ENCODE measurements at places on chromosomes 7 and 10. TPM values are rescaled to one million over a fixed set of nuclear protein-coding genes. Genes with fewer than 3 reads are reported as not detected.

- no peak for DNase-seq
These were observed 1.1 kb downstream of the DDIT4 start for GRCh38 chr10:72274730-72275350.

GRCh38 chr10:118590334-118590733 lies 5.1 kb downstream of the PRLHR start:
- DNase-seq: peak; percentile 47

GRCh38 chr7:111215550-111215949 lies 124.6 kb downstream of the LRRN3 start:
- no peak for DNase-seq

GRCh38 chr10:4535521-4535920 lies 290.5 kb upstream of the AKR1E2 start:
- no peak for DNase-seq

DNA sequence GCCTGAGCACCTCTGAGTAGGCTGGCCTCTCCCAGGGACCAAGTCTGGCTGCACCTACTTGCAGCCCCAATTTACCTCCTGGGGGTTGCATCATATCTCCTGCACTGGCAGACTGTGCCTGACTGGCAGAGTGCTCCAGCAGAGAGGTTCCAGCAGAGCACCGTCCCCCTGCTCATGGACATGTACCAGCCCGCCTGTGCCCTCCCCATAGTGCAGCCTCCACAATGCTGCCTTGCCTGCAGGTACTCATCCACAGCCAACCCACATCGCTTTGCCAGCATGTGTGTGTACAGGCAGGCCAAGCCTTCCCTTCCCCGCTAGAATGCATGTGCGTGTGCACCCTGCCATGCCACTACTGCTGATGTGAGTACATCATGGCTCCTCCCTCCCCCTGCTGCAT lies 105.5 kb upstream of the NPSR1 start:
- DNase-seq: no peak

DNA sequence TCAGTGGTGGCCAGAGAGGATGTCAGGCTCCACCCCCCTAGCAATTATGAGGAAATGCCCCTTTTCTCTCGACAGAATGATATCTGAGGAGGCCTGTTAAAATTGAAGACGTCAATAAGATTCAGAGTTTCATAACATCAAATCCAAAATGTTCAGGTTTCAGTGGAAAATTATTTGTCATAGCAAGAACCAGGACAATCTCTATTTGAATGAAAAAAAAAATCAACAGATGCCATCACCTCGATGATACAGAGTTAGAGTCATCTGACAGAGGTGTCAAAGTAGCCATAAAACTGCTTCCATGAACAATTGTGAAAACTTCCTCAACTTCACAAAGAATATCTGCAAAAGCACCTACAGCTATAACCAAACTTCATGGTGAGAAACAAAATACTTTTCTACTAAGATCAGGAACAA lies 7.7 kb downstream of the TMEM273 start:
- DNase-seq: no peak

DNA sequence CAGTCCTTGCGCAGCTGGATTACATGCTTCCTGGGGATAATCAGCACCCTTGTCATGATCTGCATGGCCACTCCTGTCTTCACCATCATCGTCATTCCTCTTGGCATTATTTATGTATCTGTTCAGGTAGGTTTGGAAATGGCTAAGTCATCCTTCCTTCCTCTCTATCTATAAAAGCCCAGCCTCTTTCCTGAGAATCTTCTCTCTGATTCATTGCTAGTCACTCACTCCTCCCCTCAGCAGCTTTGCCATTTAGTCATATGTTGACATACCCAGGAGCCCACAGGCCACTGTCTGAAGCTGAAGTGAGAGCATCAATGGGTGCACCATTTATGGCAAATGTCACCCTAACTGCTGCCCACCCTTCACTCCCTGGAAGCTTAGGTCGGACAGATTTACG lies 52.0 kb downstream of the ABCC2 start:
- DNase-seq: peak; percentile 83

GRCh38 chr10:77359950-77360520 lies 277.6 kb downstream of the KCNMA1 start:
- DNase-seq: peak; percentile 47

DNA sequence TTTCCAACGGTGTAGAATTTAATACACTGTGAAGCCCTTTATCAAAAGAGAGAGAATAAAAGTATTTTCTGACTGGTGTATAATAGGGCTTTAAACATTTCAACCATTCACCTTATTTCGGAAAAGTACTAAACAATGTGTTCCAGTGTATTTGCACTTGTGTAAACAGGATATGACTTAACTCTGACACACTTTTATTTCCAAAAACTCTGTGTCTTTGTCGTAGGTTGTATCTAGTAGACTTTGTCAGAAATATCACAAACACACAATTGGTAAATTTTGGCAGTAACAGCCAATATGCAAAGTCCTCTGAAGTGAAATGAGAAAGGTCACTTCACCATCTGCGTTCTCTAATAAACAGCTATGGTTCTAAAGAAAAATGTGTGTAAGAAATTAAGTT lies 10.3 kb upstream of the TSPAN13 start:
- peak; percentile 72 for DNase-seq

DNA sequence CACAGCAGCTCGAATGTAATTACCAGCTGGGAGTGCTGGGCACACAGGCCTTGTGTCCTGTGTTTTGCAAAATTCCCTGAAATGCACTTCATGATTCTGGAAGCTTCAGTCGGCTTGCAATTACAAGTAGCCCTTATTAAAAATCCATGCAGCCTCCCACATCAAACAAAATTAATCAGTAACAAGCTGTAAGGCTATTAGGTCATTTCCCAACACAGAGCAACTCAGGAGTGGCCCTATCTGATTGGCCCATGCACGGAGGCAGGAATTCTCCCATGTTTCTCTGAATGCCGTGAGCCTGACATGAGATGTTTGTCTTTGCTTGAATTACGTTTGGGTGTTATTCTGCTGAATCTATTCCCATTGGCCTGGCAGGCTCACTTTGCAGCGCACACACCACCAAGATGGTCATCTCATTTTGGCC lies 36.9 kb downstream of the FOXL3 start:
- DNase-seq: no peak

DNA sequence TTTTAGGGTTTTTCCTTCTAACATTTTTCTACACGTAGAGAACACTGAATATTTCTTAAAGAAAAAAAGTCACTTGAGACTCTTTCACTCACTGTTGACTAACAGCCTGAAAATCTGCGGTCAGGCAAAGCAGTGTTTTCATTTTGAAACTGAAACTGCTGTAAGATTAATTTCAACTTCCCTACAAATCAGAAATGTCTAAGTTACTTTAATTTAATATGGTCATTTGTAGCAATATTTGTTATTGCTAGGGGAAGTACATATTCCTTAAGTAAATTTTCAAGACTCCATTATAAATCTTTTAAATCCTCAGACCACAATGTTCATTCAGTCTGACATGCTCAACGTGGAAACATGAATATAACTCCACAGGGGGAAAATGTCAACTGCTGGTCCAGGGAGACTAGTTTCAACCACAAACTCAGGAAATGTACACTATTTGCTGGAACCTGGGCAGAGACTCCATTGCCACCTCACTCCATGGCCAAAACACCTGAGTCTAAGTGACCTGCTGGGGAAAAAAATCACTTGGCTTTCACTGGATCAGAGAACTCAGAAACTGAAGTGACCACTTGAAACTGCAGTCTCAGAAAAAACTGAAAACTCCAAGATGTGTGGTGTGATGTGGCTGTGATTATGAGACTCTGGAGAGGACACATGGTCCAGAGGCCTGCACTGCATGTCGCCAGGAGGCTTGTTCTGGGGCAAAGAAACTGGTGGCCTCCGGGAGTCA lies 161.2 kb downstream of the TAX1BP1 start:
- peak; percentile 62 for DNase-seq

- DNase-seq: peak; percentile 80
These were observed 2.4 kb upstream of the CNOT4 start for GRCh38 chr7:135512135-135512887.

- no peak for DNase-seq
These were observed 279.7 kb downstream of the USP6NL start for GRCh38 chr10:11331726-11332125.

GRCh38 chr10:60427148-60427547 lies 37.5 kb upstream of the ANK3 start:
- no peak for DNase-seq

- DNase-seq: no peak
These were observed 410.4 kb downstream of the RPS24 start for GRCh38 chr10:78443900-78444571.

GRCh38 chr10:104103956-104104355 lies 18.0 kb upstream of the SFR1 start:
- no peak for DNase-seq

DNA sequence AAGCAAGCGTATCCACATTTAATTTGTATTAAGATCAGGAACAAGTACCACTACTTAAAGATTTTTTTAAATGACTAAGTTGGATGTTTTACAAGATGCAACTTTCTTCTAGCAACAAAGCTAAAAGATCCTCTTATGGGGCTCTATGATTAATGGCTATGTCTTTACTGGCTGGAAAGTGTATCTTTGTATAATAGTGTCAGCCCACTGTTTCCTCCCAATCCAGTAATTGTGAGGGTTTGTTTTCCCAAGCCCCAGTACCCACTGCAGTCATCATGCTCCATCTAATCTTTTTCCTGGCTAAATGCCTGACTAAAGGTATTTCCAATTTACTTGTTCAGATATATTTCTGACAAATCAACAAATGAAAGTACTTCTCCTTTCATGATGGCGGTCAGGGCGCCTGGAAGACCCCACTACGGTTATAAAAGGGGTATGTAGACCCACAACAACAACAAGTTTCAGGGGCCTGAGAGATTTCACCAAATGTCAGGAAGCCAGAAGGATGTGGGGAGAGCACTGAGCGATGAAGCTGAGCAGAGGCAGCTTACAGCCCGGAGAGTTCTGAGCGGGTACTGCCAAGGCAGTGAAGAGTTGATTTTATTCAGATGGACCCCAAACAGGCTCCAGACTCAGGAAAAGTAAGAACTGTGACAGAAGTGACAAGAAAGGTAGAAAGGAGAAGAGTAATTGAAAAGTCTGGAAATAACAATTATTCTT lies 222.6 kb upstream of the KLF14 start:
- DNase-seq: peak; percentile 43

GRCh38 chr10:95562341-95562965 lies 1.3 kb upstream of the SORBS1 start:
- no peak for DNase-seq

GRCh38 chr10:15433850-15434537 lies 62.9 kb upstream of the FAM171A1 start:
- peak; percentile 44 for DNase-seq

DNA sequence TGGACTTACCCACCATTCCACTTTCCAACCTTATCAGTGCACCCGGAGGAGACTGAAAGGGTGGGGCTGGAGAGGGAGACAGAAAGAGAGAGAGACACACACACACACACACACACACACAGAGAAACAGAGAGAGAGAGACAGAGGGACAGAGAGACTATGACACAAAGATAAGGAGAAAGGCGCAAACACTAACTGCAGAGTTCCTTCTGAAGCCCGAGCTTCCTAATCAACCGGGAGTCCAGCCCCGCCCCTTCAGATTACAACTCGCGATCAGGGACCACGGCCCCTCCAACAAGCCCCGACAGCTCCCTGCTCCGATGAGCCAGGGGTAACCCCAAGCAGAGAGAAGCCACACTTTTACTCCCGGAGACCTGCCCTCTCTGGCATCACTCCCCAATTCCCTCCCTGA lies 499 bp downstream of the GAL3ST4 start:
- DNase-seq: peak; percentile 22

DNA sequence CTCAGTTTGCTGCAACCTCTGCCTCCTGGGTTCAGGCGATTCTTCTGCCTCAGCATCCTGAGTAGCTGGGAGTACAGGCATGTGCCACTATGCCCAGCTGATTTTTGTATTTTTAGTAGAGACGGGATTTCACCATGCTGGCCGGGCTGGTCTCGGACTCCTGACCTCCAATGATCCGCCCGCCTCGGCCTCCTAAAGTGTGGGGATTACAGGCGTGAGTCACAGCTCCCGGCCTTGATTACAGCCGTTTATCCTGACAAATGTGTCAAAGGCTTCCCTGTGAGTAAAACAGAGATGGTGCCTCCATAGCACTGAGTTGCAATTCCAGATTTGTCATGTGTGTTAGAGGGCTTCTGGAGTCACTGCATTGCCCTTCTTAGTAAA lies 273.7 kb downstream of the CCDC3 start:
- no peak for DNase-seq

The CACNB2 gene
- total RNA-seq: not detected

The CUZD1 gene
- total RNA-seq: 0.02 TPM

The ECHDC3 gene
- not detected for total RNA-seq

The AGR2 gene
- not detected for total RNA-seq

The NEUROD6 gene
- total RNA-seq: not detected

The ABCF2 gene
- 65.0 TPM for total RNA-seq

The GNAT3 gene
- total RNA-seq: 0.12 TPM

The EGFR gene
- 28.7 TPM for total RNA-seq

The TAS2R41 gene
- not detected for total RNA-seq

The AKR1B15 gene
- total RNA-seq: 0.57 TPM
